Naive thymus-derived CD4-positive, alpha-beta T cell (primary cell): ENCODE measurements at places on chromosomes 7 and 10.

DNA sequence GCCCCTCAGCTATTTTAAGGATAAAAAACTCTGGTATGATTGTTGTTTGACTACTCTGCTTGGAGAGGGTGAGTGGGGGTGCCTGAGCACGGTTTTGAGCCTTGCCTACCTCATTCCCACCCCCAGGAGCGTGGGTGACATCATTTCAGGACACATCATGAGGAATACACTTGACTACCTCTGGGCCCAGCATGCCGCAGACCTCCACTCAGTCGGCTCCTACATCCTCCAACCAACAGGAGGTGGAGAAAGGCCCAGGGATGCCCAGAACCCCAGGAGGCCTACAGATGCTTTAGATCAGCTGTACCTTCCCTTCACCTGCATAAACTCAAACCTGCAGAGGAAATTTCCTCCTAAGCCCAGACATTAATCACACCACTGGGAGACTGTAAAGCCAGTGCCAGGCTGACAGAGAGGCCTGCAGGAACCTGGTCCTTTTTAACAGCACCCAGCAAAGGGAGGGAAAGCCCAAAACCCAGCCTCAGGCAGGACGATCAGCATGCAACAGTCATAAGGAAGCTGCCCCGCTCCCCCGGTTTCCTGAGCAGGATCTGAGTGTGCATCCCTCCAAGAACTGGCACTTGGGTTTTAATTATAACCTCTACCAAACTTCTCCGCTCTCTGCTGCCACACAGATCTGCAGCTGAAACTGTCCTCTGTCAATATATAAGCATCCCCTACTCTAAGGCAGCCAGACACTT is 61.7 kb upstream of the ZNRF2 start:
- no peaks in the 10 kb centered on the region for H3K36me3 ChIP-seq
- DNase-seq, result no peak
- H3K27ac ChIP-seq, result no peak overlapping the region
- H3K4me3 ChIP-seq, result no peak overlapping the region
- H3K4me1 ChIP-seq, result no peaks in the 10 kb centered on the region

DNA sequence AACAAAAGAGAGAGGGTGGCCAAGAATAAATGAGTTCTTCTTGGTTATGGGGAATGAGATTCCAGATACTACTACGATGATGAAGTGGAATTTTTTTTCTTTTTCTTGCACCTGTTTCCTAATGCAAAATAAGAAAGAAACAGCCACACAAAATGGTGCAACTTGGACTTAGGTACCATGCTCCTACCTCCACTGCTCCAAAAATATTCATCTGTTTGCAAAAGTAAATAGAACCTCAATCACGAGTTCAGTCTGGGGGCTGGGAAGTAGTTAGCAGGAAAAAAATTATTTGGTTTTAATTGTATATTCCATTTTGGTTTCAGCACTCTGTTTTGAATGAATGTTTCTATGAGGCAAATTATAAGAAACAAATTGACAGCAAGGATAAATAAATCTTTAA is 73.5 kb downstream of the SLC25A13 start:
- no peaks in the 10 kb centered on the region for H3K4me1 ChIP-seq
- H3K27me3 ChIP-seq, result no peaks in the 10 kb centered on the region
- H3K4me3 ChIP-seq, result no peak overlapping the region
- no peak overlapping the region for H3K27ac ChIP-seq

- peaks cover 9% of the 10 kb centered on the region for H3K4me1 ChIP-seq
- H3K4me3 ChIP-seq, result no peak overlapping the region
- no peak overlapping the region for H3K27ac ChIP-seq
- peak; percentile 47 for DNase-seq
- H3K36me3 ChIP-seq, result no peaks in the 10 kb centered on the region
Measured at GRCh38 chr7:25894002-25894901, 257.7 kb upstream of the NFE2L3 start.

DNA sequence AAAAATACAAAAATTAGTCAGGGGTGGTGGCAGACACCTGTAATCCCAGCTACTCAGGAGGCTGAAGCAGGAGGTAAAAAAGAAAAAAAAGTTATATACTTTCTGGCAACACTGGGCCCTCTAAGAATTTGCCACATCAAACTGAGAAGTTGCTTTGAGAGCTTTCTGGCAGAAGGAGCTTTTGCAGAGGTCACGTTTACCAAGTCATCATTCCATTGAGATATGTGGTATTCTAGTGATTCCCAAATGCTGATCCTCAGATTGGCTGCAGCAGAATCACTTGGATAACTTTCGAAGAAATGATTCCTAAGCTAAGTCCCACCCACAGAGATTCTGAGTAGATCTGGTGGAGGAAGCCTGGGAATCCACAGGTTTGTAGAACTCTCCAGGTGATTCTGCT is 80.5 kb downstream of the ADAM22 start:
- no peaks in the 10 kb centered on the region for H3K36me3 ChIP-seq
- H3K27me3 ChIP-seq, result no peaks in the 10 kb centered on the region
- DNase-seq, result no peak
- no peak overlapping the region for H3K4me3 ChIP-seq
- H3K4me1 ChIP-seq, result no peaks in the 10 kb centered on the region
